ENCODE measurements at places on chromosomes 3 and 15.

DNA sequence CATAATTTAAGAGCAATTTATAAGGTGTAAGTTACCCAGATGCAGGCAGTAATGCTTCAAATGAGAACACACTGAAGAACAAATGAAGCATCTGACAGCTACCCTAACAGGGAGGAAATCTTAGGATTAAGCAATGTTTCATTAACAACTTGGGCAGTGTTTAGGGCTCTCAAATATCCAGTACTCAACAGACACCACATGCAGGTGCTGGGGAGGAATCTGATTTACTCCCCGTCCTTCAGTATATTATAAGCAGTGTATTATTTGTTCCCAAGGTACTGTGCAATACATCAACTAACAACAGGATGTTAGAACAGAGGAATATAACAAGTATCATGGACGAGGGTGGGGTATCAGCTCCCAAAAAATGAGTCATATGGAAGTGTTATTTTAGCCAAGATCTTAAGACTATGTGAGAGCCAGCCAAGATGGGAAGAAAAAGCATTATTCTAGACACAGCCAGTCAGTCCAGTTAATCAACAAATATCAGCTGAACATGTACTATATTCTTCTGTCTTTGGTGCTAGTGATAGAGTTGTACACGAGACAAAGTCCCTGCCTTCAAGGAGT lies 20.4 kb downstream of the BTBD1 start:
- DNase-seq, result no peak

DNA sequence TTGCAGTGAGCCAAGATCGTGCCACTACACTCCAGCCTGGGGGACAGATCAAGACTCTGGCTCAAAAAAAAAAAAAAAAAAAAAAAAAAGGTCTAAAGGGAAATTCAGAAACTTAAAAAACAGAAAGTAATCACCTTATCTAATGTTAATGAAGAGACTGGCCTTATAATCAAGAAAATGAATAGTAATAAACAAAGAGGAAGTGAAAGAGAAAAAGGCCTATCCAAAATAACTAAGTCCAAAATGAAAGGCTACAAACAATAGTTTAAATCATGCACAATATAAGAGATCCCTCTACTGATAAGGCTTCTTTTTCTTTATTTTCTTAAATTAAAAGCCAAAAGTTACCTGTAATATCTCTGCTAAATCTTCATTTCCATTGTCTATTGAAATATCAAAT lies 37.1 kb upstream of the HDC start:
- no peak for DNase-seq

DNA sequence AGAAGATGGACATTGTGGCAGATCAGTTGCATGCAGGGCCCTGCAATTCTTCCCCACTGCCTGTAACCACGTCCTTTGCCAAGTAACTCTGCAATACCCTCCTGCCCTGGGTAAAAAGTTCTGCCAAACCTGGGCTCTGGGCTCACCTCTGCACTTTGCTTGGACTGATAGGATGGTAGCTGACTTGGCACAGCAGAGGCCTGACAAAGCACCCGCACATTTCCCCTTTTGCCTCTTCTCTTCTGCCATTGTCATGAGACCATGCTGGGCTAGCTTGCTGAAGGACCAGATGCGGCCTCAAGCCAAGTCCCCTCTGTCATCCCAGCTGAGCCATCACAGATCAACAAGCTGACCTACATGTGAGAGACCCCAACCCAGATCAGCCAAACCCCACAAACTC lies 122.4 kb downstream of the SMAD6 start:
- DNase-seq, result no peak

- no peak for DNase-seq
Measured at GRCh38 chr3:87084868-87085267, 93.9 kb upstream of the VGLL3 start.

- DNase-seq, result no peak
Measured at GRCh38 chr15:69997813-69998212, 99.9 kb downstream of the TLE3 start.

Data from cerebellar nuclear complex (tissue), 1 donor.